ENCODE measurements at places on chromosomes 6 and 20.

DNA sequence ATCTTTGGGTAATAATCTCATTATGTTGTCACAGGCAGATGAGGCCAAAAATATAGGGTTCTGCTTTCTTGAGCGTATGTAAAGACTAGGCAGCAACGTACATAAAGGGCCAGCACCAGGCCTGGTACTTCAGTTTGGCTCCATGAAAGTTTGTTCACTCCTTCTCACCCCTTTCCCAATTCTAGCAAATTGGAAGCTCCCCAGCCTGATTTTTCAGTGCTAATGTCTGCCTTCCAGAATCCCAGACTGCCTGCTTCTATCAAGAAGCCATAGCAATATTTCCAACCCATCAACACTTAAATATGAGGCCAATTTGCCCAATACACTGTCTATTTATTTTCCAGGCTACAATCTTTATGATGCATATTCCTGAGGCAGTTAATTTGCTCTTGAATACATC, 93.4 kb upstream of the PTPRT start:
- no peak for DNase-seq

- no peak for DNase-seq
These were observed 85.2 kb downstream of the FKBP5 start for GRCh38 chr6:35603326-35604202.

DNA sequence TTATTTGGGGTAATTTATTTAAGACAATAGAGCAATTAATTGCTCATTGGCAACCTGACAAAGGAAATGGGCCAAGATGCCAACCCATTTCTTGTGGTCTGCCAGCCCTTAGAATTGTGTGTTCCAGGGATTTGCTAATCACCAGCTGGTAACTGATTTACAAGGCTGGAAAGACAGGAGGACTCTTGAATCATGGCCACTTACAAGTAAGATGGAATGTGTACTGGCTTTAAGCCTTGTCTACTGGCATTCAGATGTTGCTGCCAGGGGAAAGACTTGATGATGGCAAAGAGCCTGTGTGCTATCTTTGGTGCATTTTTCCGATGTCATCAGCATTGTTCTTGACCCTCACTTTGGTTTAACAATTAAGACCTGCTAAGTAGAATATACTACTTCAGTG, 91.0 kb downstream of the BCKDHB start:
- peak; percentile 19 for DNase-seq

GRCh38 chr6:28803337-28803709, 120.5 kb downstream of the TRIM27 start:
- DNase-seq = no peak
